ENCODE measurements at places on chromosomes 3 and 15. TPM values are rescaled to one million over a fixed set of nuclear protein-coding genes. Genes with fewer than 3 reads are reported as not detected.

GRCh38 chr3:119018690-119019463, 15.8 kb downstream of the IGSF11 start:
- no peak for DNase-seq

GRCh38 chr15:40470423-40471104, at the start of gene CHST14:
CHST14 (plus strand) TSS chr15:40470984; CDS start chr15:40471214, 230 bp downstream.
- DNase-seq = peak; percentile 59

GRCh38 chr15:35477312-35478262, 68.4 kb downstream of the DPH6 start:
- DNase-seq = no peak

- no peak for DNase-seq
Measured at GRCh38 chr3:14206548-14207177, 28.0 kb downstream of the LSM3 start.

- no peak for DNase-seq
Measured at GRCh38 chr3:138797508-138798038, 37.2 kb downstream of the PIK3CB start.

- DNase-seq = no peak
Measured at GRCh38 chr15:69869881-69870505, 227.7 kb downstream of the TLE3 start.

DNA sequence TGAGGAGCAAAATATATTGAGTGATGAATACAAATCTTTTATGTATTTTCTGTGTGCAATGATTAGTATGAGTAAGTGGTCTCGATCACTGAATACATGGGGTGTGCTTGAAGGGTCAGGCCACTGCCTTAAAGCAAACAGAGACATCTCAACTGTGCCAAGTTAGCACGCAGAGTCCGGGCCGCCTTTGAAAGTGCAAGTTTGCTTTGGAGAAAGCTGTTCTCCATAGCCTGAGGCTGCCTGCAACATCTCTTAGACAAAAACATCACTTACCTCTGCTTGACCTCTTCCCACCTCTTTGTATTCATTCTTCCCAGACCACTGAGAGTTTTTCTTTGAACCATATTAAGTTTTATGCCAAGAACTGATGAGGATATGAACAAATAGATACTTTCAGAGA, 267.0 kb downstream of the ZBTB20 start:
- DNase-seq = no peak

- no peak for DNase-seq
Measured at GRCh38 chr3:160671231-160671630, 5.7 kb upstream of the ARL14 start.

GRCh38 chr3:49081429-49081828, 12.4 kb downstream of the QRICH1 start:
- DNase-seq = no peak

DNA sequence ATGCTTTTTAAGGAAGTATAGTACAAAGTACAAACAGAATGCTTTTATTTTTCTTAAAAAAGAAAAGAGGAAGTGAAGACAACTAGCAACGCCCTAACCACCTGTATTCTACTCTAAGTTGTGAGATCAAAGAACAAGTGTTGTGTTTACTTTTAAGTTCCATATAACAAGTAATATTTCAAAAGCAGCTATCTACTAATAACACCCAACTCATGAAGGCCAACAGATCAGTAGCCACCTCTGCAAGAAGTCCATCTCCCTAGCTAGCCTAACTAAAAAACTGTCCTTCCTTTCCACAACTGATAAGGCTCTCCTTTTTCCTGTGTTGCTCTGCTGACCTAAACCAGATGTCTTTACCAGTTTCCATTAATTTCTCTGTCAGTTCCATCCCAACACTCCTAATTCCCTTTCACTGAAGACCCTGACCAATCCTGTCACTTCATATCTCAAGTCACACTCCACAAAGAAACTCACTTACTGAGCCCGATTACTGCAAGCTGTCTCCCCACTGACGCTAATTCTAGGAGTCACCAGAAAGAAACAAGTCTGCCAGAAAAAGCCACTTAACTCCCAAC, 26.9 kb downstream of the PHC3 start:
- DNase-seq = no peak

DNA sequence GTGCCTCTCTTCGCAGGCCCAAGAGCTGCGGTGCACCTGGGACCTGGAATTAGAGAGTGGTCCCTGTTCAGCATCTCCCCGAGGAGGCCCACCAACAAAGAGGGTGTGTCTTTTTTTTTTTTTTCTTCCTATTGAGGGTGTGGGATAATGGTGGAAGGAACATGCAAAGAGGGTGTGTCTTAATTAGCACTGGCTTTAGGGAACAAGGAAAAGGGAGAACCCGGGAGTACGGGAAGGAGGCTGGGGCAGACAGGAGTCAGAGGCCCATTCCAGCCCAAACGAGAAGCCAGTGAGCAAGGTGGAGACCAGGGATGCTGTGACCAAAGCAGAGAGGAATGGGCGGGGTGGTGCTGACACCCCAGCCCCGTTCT, 429 bp upstream of the LOXL1 start:
- no peak for DNase-seq

GRCh38 chr3:72821161-72821781, 27.0 kb downstream of the SHQ1 start:
- no peak for DNase-seq

GRCh38 chr3:140857993-140858392, 83.6 kb upstream of the SLC25A36 start:
- DNase-seq = no peak

- DNase-seq = no peak
Measured at GRCh38 chr15:91165850-91166249, 65.8 kb downstream of the SV2B start.

GRCh38 chr3:33211444-33211843, 7.2 kb downstream of the SUSD5 start:
- no peak for DNase-seq

GRCh38 chr15:63057468-63058345, 15.2 kb downstream of the TPM1 start:
- DNase-seq = no peak

GRCh38 chr3:61053781-61054496, 197.3 kb downstream of the FHIT start:
- DNase-seq = no peak

DNA sequence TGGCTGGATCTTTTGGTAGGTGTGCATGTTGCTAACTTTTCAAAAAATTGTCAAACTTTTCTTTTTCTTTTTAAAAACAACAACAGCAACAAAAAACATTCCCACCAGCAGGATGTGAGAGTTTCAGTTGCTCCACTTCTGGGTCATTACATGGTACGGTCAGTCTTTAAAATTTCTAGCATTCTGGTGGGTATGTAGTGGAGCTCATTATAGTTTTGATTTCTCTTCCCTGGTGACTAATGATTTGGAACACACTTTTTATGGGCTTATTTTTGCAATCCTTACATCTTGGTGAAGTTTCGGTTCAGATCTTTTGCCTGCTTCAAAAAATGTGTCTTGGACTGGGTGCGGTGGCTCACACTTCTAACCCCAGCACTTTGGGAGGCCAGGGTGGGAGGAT, 19.3 kb downstream of the ATP1B3 start:
- DNase-seq = no peak

- no peak for DNase-seq
Measured at GRCh38 chr3:51375571-51375970, 9.5 kb upstream of the MANF start.

DNA sequence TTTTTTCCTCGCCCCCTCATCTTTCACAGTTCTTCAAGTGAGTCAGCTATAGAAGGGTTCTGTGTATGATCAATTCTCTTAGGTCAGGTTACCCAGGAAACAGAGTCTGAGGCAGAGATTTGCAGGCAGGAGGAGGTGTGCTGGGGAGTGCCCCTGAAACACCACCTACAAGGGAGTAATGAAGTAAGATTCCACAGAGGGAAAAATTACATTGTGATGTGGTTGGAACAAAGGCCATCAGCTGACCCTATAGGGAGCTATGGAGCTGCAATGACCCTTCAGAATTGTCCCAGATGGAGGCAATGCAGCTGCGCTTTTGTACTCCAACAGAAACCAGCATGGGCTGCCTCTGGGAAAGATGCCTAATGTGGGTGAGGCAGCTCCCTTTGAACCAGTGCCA, 142.2 kb upstream of the CNTN3 start:
- DNase-seq = no peak

DNA sequence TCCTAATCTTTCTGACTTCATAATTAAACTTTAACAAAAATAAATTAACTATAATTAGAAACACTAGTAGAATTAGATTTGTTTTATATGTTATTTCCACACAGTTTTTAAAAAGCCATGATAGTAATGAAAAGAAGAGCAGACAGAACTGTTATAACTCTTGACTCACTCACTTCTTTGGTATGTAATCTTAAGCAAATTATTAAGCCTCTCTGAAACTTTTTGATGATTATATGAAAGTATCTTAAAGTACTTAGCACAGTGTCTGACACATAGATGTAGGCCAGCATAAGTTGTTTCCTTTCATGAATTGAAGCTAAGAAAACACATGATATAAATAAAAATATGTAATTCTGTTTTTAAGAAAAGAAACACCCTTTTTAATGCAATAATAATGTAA, 123.6 kb upstream of the MLF1 start:
- DNase-seq = no peak

DNA sequence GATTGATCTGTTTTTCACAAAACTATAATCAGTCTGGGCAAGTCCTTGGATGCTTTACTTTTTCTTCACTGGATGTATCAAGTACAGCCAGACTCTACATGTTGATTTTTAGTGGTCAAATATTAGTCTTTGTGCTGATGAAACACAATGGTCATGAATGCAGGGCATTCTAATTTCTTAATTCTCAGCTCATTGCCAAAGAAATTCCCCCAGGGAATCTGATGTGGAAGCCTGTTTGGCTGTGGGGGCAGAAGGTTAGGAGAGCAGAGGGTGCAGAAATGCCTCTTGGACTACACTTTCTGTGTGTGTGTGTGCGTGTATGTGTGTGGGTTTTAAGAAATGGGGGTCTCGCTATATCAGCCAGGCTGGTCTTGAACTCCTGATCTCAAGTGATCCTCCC, 48.7 kb upstream of the HACD2 start:
- DNase-seq = no peak

DNA sequence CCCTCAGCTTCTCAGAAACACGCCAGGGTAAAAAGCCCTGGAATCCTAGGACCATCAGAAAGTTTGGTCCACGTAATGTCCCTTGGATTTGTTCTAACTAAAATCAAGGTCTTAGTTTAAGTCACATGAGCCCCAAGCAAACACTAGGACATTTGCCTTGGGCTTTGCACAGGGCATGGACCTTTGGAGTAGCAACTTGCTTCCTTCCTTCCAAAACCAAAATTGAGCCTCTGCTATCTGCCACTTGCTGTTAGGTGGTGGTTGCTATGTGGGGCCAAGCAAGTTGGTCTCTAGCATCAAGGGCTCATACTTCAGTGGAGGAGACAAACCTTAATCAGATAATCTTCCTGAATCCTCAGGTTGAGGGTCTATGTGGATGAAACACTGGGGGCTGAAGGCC, 4.0 kb upstream of the DAG1 start:
- no peak for DNase-seq

DNA sequence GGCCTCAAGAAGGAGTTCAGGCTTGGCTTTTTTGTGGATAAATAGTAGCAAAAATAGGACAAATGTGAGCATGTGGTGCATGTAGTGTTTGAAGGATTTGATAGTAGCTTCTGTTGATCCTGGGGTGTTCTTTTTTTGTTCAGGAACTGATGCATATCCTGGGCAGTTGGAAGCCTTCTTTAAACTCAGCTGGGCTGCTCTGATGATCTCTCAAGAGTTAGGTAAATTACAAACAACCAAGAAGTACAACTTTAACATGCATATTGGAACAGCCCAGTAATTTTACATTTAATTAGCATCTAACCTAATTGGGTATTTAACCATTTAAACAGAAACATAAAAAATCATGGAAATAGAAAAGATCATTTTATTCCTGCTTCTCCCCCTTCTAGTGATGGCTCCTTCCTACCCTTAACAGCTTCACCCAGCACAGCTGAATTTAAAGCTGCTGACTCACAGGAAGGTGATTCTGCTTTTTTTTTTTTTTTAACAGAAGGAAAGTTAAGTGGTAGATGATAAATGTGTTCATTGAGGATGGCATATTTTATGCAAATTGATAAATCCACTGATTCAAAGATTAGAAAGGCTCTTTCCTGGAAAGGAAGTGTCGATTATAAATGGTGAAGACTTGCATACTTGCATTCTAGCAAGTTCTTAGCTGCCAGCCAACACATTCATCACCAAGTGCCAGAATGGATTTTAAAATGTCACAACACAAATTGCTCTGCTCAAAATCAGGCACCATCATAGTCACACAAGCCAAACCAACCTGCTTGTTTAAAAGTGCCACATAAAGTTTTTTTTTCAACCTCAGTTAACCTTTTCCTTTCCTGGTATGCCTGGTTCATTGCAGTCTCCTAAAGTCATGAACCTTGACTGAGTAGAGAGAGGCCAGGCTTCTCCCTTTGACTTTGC, 20.0 kb downstream of the SLC35G2 start:
- no peak for DNase-seq

DNA sequence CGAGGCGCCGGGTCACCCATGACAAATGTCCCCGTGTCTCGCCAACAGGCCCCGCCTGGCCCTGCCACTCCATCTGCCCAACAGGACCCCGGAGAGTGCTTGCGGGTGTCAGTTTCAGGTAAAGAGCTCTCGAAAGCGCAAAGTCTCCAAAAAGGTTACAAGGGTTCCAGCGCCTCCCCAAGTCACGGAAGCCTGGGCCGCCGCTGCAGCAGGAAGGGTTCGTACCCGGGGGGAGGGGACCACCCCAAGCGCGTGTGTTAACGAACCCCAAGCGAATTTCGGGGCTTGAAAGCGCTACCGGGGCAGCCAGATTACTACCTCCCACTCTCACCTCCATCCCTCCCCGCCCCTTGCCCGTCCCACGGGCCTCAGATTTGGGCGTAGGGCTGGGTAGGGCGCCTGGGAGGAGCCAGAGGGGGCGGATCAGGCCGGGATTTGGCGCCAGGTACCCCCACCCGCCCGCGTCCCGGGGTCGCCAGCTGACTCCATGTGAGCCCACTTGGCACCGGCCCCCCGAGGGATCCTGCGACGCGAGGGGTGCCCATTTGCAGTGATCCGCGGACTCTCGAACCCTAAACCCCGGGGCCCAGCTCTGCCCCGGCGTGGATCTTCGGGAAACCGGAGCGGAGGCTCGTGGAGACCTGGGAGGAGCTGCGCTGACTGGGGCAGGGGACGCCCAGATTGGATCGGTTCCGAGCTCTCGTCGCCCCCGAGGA, 85.9 kb downstream of the NR2F2 start:
- no peak for DNase-seq

DNA sequence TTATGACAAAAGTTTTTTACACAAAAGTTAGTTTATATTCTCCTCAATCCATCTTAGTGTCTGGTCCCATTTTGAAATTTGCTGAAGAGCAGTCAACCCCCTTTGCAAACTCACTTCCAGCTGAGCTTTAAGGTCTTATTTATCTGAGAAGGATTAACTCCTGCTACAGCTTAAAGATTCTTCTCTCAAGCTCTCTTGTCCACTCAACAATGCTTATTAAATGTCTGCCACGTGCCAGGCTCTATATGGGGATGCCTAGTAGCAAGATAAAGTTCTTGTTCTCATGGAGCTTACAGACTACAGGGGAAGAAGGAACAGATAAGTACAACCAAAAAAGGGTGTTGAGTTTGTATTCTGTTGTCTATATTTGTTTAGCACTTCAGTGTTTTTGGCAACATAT, 18.7 kb downstream of the TMPRSS7 start:
- DNase-seq = no peak

Gene CCR2
- total RNA-seq = 80.1 TPM

Gene AHSG
- not detected for total RNA-seq

Gene GNB4
- 13.8 TPM for total RNA-seq

Gene NANOGP8
- total RNA-seq = not detected

Gene CIDEC
- total RNA-seq = not detected

Gene PLSCR4
- not detected for total RNA-seq

Gene LRRC49
- not detected for total RNA-seq

Gene GRM7
- not detected for total RNA-seq

Gene TMEM62
- total RNA-seq = 34.7 TPM

Gene RBP2
- not detected for total RNA-seq

All from activated CD8-positive, alpha-beta memory T cell treated with anti-CD3 and anti-CD28 coated beads, Interleukin-2, amount 10 ng/mL, durations not matched to agents 7 days and 5 days (primary cell).